Cortex of kidney (tissue), 1 donor: ENCODE measurements at places on chromosomes 12 and 14.

DNA sequence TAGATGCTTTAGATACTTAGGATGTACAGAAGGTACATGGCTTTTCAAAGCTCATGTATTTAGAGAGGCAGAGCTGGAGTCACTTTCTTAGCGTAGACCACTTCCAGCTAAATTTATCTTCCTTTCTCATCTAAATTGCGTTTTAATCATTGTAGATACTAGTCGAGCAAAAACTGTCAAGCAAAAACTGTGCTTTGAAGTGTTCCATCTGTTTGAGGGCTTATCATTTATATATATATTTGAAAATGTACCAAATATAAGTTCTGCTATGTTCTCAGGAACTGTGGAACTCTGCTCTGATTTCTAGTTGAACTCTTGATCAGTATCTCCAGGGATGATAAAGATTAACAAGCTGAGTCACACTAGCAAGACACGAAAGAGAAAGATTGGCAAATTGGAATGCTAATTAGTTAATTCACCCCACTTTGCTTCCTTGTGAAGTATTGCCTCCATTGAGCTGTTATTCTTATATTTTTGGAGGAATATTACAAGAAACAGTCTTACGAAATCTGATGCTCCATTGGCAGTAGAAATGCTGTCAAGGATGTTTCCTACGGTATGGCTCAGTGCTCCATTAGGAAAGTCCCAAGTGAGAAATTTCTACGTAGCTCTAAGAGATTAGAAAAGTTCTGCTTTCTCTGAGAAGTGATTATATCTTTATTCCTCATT lies 310.7 kb downstream of the AEBP2 start:
- DNase-seq: no peak

DNA sequence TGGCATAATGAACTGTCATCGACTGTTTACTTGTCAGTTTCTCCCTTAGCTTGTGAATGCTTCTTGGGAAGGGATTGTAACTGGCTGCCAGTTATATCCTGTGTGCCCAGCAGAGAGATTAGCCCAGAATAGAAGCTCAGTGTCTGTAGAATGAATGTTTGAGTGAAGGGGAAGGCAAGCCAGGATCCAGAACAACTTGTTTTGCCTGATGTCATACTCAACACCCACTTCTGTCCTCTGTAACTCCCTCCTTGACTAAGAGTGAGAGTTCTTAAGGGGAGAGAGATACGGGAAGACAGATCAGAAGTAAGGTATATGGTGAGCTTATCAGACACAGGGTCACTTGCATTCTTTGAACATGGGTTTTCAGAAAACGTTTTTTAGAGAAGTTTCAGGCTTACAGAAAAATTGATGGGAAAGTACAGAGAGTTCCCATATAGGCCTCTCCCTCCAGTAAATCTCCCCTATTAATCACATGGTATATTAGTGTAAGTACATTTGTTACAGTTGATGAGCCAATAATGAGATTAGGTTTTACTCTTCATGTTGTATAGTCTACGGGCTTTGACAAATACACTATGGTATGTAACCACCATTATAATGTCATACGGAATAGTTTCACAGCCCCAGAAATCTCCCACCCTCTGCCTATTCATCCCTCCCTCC lies 5.6 kb upstream of the SPPL3 start:
- no peak for DNase-seq

GRCh38 chr14:31968956-31969698 lies 108.0 kb upstream of the ARHGAP5 start:
- no peak for DNase-seq

- DNase-seq: no peak
Observed at GRCh38 chr14:95765051-95765450, 51.1 kb upstream of the TCL1A start.

GRCh38 chr12:44523828-44524227 lies 352.3 kb downstream of the NELL2 start:
- DNase-seq: no peak

GRCh38 chr12:56676851-56677580 lies 11.1 kb downstream of the PTGES3 start:
- no peak for DNase-seq

DNA sequence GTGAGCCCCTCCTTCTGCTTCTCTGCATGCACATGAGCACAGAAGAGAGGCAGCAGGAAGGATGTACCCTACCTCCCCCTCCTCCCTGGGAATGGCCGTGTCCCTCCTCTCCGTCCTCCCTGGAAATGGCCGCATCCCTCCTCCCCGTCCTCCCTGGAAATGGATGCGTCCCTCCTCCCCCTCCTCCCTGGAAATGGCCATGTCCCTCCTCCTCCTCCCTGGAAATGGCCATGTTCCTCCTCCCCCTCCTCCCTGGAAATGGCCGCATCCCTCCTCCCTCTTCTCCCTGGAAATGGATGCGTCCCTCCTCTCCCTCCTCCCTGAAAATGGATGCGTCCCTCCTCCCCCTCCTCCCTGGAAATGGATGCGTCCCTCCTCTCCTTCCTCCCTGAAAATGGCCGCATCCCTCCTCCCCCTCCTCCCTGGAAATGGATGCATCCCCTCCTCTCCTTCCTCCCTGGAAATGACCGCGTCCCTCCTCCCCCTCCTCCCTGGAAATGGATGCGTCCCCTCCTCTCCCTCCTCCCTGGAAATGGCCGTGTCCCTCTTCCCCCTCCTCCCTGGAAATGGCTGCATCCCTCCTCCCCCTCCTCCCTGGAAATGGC lies 428.6 kb downstream of the AACS start:
- no peak for DNase-seq

DNA sequence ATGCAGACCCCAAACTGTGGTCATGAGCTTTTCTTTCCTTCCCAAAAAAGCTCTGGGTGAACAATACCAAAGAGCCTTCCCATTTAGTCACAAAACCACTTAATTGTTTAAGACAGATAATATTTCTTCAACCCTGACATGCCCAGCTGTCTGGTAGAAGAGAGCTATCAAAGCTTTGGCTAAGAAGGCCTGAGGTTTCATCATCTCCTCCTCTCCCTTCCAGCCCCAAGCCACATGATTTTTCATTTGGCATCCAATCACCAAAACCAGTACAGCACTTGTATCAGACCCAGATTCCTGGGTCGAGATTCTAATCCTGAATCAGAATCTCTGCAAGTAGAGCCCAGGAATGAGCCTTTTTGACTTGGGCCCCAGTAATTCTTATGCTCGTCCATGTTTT lies 199.6 kb upstream of the TMEM260 start:
- DNase-seq: no peak

DNA sequence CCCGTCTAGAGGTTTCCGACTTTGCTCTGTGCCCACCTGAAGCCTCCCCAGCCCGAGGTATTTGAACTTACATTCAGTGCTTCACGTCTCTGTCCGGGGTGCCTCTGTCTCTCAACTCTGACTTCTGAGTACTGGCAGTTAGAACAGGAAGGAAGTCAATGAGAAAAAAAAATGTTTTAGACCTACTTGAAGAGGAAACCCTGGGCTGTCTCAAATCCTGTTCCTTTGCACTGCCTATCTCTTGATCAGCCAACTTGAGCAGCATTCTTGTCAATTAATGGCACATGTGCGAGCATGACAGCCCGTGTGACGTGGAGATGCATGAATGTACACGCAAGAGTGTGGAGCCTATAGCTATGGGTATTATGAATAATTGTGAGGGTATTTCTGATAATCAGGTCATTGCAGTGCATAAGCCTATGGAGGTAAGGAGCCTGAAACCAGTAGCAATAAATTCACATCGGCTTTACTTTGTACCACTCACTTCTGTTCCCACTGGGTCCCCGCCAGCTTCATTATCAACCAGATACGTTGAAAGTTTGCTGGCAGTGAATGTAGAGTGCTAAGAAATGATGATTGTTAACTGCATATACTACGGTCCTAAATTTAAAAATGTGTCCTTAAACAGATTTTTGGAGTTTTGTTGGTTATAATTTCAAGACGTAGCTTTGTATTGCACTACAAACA lies at the start of gene ARHGDIB:
TSS of gene ARHGDIB (minus strand) at position 136 of the 687 bp plus-strand sequence. CDS start 10,889 bp downstream, outside the sequence.
- no peak for DNase-seq

DNA sequence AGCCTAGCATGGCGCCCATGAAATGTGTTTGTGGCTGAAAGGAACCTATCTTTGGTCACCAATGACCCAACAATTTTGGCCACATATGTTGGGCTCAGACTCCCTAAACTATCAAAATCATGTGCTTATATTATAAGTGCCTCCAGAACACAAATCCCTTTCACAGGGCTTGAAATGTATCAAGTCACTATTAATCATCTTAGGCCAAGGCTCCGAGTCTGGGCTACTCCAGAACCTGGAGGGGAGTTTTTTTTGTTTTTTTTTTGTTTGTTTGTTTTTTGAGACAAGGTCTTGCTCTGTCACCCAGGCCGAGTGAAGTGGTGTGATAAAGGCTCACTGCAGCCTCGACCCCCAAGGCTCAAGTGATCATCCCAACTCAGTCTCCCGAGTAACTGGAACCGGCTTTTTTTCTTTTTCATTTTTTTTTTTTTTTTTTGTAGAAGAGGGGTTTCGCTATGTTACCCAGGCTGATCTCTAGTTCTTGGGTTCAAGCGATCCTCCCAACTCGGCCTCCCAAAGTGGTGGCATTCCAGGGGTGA lies 989 bp upstream of the DRAM1 start:
- DNase-seq: no peak

GRCh38 chr12:121830134-121830533 lies 26.3 kb downstream of the SETD1B start:
- no peak for DNase-seq

DNA sequence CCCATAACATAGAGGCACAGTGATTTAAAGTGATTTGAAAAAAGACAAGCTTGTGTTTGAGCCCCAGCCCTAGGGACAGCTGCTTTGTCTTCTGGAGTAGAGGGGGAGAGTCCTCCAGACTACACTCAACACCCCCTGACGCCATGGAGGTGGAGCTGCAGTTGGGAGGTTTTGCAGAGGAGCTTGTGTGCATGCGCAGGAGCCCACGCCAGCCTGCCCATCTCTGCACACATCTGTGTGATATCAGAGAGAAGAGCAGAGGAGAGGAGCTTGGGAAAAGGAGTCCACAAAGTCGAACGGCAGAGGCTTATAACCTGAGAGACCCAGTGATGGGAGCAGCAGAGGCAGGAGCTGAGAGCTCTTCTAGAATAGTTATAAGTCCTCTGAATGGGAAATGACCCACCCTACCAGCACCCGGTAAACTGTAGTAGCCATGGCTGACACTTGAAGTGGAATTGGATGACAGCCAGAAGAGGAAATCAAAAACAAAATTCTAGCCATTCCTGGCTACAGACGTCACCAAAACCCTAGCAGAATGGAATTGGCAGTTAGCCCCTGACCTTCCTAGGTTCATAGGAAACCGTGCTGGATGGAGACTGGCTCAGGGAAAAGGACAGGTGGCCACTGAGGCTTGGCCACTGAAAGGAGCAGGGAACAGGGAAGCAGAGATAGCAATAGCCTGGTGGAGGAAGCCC lies 185.1 kb upstream of the VASH1 start:
- DNase-seq: no peak

- DNase-seq: no peak
Observed at GRCh38 chr14:94368956-94369355, 19.4 kb downstream of the SERPINA1 start.

DNA sequence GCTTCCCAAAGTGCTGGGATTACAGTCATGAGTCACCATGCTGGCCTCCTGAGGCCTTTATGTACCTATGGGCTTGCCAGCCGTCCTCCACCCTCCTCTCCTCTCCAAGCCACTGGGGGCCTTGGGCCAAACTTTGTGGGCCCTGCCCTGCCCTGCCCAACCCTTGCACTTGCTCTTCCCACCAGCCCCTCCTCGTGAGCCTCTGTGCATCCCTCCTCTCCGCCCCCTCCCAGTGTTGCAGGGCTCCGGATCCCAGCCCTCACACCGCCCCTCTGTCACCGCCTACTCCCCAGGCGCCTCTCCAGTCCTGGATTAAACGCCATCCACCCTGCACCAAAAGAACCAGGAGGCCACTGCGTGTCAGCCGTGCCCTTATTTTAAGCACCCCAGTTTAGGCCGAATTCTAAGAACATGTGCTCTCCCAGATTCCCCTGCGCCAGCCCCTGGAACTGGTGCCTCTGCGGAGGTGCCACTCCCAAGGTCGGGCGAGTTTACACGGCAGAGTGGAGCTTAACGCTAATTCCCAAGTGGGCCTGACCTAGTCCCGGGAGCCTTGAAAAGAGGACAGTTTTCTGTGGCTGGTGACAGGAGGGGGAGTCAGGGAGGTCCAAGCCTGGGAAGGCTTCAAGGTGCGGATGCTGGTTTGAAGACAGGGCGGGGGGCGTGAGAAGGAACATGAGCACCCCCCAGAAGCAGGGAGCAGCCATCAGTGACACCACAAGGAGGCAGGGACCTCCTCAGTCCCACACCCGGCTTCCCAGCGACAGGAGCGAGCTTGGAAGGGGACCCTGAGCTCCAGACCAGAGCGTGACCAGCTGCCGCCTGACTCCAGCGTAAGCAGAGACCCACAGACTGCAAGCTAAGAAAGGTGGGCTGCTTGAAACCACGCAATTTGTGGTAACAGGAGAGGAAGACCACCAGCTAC lies 21.2 kb upstream of the CDCA4 start:
- DNase-seq: no peak

DNA sequence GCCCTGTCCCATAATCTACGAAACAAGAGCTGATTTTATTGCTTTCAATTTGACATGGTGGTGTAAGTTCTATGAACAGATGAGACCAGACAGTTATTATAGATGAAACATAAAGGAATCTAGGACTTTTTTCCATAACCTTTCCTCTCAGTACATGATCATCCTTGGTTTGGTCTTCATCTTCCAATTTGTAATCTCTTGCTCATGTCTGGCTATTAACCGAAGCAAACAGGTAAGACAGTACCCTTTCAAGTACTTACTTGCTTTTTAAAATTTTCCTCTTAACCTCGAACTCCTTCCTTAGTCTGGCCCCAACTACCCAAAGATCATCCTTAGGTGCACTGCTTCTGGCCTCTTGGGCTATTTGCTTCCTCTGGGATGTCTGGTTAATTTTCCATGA lies 1.2 kb downstream of the TSPAN31 start:
- no peak for DNase-seq

- no peak for DNase-seq
Observed at GRCh38 chr12:88248606-88249005, 106.5 kb downstream of the TMTC3 start.

GRCh38 chr12:90355711-90356355 lies 599.1 kb downstream of the CCER1 start:
- no peak for DNase-seq

GRCh38 chr12:52312086-52312485 lies 9.1 kb downstream of the KRT83 start:
- DNase-seq: no peak

GRCh38 chr12:103144278-103144677 lies 186.8 kb downstream of the ASCL1 start:
- no peak for DNase-seq

- no peak for DNase-seq
Observed at GRCh38 chr12:22656831-22657230, 31.9 kb downstream of the ETNK1 start.
